ENCODE measurements at places on chromosomes 12 and 14.

GRCh38 chr12:4243091-4243490 lies 30.5 kb upstream of the CCND2 start:
- no peak for DNase-seq

- DNase-seq, result no peak
These were observed 181.0 kb upstream of the GRIP1 start for GRCh38 chr12:66859751-66860440.

- no peak for DNase-seq
These were observed 14.7 kb upstream of the OASL start for GRCh38 chr12:121053706-121054105.

DNA sequence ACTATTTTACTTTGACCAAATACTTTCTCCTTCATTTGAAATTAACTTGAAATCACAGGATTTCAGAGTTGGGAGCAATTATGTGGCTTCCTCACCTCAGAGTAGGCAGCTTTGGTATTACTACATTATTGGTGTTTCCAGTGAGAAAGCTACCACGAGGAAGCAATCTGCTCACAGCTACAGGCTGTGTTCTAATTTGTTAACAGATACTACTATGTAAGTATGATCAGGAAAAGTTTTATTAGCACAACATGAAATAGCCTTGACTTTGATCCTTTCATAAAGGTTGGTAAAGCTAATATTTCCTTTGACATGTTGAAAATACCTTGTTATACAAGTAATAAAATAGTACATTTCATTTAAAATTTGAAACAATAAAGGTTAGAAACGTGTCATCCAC lies 30.6 kb downstream of the TAOK3 start:
- no peak for DNase-seq

GRCh38 chr12:31594681-31595080 lies 3.7 kb upstream of the DENND5B start:
- DNase-seq, result no peak

DNA sequence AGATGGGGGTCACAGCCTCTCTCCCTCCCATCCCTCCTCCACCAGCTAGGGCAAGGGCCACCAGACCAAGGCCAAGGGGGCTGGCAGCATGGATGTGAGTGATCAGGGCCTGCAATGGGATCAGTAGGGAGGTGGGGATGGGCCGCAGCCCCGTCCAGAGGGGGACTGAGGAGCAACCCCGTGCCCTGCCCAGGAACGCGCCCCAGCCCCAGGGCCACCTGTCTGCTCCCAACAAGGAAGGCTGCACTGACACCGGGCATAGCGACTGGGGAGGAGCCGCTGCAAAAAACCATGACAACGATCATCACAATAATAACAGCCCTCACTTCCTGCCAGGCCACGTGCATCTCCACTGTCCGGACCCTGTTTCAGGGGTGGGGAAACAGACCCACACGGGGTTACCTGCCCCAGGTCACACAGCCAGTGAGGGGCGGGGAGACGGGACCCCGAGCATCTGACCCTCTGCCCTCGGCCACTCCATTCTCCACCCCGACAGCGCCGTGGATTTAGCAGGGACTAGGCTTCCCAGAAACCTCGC lies 24.3 kb downstream of the NCOR2 start:
- no peak for DNase-seq

GRCh38 chr12:67915335-67915851 lies 73.9 kb upstream of the IFNG-AS1 start:
- no peak for DNase-seq

DNA sequence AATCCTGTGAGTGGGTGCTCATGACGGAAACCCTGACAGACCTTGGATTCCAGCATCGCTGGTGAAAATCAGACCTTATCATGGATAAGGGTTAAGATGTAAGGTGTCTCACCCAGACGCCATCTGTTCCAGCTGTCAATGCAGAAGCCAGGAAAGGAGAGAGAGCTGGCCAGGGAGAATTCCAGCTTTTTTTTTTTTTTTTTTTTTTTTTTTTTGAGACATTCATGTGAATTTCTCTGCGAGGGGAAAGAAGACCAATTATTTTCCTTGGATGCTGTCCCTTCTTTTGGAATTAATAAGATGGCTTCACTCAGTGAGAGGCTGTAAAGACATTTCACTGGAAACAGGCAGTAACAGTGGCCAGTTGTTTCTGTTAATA lies 1.8 kb downstream of the TRAF3 start:
- no peak for DNase-seq

- DNase-seq, result no peak
These were observed 177.0 kb upstream of the CNTN1 start for GRCh38 chr12:40515041-40515816.

DNA sequence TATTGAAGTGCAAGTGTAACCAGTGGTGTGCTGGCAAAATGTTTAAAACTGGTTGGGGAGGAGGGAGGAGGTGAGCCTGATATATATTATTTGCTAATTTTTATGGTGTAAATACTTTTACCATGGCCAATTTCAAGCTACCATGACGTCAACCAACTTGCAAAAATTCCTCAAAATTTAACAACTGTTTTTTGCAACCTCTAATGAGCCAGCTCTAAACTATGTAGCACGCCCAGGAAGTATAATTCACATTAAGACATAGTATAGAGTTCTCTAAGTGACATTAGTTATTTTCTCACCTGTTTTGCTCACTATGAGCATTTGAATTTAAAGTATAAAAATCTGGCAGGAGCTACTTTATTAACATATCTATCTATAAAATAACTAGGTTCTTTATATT lies 41.4 kb downstream of the ATL1 start:
- no peak for DNase-seq

DNA sequence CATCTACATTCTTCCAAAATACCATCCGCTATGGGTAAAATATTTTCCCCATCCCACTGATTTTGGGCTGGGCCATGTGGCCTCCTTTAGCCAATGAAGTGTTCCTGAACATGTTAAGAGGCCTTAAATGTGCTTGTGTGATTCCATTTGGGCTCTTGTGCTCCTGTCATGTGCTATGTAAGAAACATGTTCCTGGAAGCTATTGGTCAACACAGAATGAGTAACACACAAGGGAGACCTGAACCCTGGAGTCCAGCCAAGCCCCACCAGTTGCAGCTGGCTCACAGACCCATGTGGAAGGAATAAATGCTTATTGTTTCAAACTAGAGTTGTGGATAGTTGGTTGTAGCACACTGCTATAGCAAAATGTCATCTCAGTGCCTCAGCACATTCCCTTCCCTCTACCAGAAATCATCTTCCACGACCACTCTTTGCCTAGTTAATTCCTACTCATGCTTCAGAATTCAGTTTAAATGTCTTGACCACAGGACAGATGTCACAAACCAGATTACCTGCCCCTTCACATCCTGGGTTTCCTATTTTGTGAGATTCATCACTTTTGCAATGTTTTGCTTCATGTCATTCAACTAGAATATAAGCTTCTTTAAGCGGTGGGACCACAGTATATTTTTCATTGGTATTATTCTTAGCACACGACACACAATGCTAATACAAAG lies 217.3 kb upstream of the EEA1 start:
- DNase-seq, result no peak

DNA sequence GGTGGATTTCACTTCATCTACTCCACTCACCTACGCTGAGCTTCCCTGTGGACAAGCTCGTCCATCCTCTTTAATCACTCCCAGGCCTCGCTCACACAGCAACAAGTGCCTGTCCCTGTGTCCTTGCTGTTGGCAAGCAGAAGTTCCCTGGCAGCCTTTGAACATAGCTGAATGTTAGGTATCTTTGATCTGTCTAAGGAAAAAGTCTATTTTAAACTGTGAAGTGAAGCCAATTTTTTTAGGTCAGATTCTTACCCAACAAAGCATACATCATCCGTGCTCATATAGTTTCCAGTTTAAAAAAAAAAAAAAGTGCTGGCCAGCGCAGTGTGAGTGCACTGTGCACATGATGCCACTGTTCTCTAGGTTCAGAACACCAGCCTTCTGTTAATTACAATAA lies 36.3 kb downstream of the PPP2R5C start:
- DNase-seq, result no peak

DNA sequence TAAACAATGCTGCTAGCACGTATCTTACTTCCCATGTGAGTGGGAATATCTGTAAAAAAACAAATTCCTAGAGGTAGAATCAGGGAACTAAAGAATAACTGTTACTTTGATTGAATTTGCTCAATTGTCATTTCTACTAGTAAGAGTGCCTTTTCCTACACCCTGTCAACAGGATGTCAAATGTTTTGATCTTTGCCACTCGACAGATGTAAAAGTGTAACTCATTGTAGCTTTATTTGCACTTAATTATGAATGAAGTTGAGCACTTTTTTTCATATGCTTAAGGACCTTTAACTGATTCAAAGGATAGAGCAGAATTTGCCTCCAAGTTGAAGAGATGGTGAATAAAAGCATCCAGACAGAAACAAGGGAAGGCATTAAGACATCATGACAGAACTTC lies 104.5 kb downstream of the PPP1R12A start:
- no peak for DNase-seq

DNA sequence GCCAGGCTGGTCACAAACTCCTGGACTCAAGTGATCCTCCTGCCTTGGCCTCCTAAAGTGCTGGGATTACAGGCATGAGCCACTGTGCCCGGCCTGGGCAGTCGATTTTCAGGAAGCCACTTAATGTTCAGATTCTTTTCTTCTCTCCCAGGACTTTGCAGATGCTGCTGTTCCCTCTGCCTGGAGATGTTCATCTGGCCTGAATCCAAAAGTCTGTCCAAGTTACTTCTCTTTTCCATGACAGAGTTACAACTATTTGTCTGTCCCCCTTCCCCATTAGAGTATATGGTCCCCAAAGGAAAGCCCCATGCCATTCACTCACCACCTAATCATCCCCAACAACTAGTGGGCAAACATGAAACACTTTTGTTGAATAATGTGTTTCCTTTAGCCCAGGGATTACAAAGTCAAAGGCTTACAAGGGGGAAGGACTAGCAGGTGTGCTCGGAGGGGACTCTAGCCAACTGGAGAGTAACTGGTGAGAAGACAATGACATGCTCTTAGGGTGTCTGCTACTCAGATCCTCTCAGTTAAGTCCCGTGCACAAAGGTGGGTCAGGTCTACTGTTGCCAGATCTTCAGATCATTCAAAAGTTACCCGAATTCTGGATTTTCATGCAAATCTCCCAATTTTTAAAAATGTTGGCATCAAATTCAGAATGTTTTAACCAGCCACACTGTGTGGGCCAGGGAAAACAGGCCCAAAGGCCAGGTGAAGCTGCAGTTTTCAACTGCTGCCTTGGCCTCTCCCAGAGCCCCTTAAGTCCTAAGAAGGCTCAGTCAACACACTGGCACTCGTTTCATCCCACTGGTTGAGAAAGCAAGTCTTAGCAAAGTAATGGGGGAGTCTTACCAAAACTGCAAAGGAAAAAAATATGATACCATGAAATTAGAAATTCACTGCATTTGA lies 29.6 kb downstream of the NUDT4 start:
- DNase-seq, result no peak

- DNase-seq, result no peak
These were observed 39.6 kb downstream of the DAD1 start for GRCh38 chr14:22549324-22549962.

DNA sequence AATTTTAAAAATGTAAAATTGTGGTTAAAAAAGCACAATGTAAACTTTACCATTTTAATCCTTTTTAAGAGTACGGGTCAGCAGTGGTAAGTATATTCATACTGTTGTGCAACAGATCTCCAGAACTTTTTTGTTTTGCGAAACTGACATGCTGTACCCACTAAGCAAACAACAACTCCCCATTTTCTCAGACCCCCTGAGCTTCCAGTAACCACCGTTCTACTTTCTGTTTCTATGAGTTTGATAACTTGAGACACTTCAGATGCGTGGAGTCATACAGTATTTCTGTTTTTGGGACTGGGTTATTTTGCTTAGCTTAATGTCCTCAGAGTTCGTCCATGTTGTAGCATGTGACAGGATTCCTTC lies 38.0 kb downstream of the CHST11 start:
- DNase-seq, result no peak

GRCh38 chr14:71863049-71863448 lies 69.2 kb upstream of the RGS6 start:
- no peak for DNase-seq

DNA sequence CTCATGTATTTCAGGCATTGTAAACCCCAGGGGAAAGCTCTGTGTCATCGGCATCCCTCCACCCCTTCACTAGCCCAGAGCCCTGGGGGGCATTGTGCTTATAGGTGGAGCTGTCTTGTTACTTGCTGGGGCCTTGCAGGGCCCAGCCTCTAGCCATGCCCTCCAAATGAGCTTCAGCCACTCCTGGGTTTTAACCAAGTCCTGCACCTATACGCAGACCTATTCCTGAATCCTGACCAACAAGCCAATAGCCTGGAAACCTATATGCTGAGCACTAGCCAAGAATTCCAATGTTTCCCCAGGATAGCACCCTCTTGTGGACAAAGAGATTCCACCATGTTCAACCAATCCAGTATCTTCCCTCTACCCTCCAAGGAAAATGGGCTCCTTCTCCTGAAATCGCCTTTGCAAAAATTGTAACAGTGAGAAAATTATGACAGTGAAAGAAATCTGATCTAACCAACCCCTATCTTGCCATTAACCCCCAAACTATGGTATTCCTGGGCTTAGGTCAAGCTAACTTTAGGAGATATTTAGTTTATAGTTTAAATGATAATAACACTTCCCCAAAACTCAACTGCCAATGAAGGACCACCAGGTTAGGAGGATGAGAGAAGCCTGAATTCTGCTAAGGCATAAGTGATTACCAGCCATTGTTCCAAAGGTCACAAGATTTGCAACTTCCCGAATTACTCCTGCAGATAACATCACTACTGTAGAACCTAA lies 55.5 kb downstream of the TTC7B start:
- no peak for DNase-seq

- no peak for DNase-seq
These were observed 76.7 kb downstream of the MED13L start for GRCh38 chr12:116200812-116201211.

DNA sequence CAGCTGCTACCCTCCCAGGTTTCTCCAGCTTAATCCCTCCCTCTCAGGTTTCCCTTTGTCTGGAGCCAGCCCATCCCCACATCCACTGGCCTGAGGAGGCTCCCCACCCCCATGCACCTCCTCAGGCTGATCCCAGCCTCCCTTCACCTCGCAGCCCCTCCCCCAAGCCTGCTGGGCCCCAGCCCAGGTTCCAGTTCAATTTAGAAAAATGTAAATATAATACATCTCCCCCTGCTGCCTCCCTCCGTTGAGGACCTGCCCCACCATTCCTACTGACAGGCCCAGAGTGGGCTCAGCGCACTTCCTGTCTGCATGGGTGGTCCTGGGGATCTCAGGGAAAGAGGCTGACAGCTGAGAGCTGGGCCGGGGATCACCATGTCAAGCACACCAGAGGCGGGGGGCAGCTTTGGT lies 155.8 kb downstream of the NTF3 start:
- no peak for DNase-seq

Data from activated CD4-positive, alpha-beta T cell treated with anti-CD3 and anti-CD28 coated beads for 24 hours (primary cell).